ENCODE measurements at places on chromosomes 1 and 21.

DNA sequence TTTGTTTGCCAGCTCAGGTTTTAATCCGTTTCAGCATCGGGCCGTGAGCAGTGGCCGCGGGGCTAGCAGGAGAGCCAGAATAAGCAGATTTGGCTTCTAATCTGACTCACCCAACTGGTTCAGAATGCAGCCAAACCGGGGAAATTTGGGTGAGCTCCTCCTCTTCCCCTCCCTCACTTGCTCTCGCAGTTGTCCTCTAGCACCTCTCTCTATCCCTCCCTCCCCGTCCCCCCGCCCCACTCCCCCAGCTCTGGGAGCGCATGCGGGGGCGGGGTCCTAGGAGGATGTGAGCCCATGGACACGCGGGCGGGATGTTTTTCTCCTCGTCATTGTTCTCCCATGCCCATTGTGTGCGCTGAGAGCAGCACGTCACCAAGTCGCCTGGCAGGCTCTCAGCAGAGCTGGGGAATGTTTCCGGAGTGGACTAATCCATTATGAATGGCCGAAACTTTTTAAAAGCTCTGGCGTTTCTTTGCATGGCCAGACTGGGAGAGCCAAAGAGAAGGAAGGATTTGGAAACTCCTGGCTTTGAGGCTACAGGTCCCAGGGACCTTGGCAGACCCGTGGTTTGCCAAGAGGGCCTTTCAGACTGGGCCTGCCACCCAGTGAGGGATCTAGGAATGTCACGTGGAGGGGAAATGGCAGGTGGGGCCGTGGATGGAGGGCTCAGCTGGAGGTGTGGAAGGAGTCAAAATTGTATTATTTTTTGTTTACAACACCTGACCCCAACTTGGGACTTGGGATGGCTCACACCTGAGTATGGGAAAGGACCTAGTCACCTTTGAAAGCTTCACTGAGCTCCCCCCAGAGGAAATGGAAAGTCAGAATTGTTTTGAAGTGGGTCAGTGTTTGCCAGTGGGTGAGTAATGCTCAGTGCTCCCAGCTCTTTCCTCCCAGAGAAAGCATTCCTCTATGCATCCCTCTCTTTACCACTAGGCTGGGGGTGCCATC, 39.2 kb downstream of the CDK18 start:
- peak; percentile 69 for DNase-seq

DNA sequence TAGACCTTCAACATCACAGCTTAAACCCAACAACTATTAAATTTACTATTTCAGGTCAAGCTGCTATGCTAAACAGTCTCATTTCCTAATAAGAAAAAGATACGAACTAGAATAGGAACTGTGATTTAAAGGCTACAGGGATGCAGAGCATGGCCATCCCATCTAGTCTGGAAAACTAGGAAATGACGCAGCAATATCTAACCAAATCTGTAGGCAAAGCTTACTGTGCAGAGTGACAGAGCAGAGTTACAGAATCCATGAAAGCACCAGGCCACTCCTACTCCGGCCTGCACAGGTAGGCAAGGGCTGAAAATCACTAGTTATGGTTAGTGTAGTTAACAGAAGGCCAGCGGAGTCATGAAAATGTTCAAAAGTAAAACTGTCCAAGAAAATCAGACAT, 2.1 kb downstream of the HLCS start:
- DNase-seq = no peak

DNA sequence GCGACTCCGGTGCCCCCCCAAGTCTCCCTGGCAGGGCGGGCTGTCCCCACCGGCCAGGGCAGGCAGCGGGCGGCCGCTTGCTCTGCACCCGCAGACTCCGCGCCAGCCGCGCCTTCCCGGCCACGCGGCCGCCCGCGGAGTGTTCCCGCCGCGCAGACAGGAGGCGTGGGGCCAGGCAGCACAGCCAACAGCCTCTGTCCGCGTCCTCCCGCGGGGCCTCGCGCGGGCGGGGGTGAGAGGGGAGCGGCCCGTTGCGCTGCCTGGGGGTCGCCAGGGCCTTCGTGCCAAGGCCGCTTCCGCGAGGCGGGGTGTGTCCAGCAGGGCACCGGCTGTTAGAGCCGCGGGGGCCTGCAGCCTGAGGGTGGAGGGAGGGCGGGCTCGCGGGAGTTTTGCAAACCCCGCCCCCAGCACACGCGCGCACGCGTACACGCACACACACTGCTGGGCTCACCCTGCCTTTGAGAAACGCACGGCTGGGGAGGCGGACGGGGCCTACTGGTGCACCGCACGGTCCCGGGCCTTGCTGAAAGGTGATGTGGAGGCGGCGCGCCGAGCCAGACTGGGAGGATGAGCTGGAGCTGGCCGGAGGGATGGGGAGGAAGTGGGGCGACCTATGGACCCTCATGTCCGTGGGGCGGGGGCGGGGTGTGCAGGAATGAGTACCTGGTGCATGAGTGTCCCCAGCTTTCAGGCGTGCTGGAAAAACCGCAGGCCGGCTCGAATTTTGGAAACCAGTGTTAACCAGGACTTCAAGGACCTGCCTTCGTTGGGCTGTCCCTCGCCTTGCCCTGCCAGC, 41.5 kb downstream of the KIAA1614 start:
- DNase-seq = peak; percentile 40

DNA sequence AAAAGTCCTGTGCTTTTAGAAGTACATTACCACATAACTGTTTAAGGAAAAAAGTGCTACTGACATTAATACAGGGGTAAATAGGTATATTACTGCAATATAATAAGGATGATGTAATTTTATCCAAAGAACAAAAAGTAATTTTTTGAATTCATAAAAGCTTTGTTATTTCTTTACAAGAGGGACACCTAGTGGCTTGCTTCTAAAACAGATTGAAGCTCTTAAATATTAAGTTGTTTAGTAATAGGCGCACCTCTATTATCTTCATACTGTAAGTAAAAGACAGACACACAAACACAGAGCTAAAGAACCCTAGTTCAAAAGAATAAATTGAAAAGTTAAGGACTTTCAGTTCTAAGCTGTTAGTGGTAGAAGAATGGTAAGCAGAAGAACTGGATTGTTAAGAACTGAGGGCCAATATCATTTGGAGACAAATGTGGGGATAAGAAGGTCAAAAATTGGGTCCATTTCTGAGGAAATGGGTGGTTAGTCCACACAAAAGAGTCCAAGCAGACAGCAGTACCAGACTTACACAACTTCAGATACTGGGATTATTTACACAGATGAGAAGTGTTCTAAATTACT, 15.4 kb downstream of the ZNHIT6 start:
- DNase-seq = no peak

DNA sequence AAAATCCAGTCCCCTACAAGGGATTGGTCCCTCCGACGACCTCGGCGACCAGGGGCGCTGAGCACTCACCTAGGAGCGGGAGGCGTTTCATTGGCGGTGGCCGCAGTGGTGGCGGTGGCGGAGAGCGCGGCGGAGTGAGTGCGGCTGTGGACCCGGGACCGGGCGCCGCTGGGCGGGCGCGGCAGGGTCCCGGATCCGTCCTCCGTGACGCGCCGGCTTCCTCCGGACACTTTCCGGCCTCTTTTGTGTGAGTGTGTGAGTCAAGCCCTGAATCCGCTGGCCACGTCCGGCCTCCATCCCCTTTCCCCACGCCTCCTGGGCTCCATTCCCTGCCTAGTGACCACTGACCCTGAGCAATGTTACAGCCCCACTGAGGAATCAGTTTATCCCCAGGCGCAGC, at the start of gene ADGRL4:
Gene ADGRL4, minus strand, starts transcription at position 167 of the 400 bp plus-strand sequence. Its CDS starts 76 bp downstream, at position 91.
- no peak for DNase-seq

DNA sequence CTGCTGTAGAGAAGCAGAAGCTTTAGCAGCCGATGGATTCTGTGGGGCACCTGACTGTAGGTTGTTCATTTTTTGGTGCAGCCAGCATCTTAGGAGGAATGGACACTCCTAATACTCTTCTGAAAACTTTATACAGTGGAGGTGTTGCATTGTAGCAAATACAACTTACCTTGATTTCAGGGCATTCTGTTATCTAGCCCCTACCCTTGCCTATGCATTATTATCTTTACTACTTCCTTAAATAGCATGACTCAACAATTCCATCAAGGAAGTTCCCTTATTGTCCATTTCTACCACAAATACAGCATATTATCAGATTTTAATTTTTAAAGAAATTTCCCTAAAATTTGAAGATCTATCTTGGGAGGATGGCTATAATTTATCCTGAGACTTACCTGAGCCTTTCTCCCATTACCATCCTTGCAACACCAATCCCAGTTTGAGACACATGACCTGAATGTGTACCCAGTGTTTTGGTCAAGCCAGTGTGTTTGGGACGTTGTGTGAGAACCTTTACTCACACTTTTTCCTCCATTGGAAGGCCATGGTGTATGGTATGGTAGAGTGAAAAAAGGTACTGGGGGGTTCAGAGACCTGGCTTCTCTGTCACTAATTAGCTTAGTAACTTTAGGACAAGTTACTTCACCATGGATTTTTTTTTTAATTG, 9.2 kb downstream of the POU2F1 start:
- DNase-seq = no peak

DNA sequence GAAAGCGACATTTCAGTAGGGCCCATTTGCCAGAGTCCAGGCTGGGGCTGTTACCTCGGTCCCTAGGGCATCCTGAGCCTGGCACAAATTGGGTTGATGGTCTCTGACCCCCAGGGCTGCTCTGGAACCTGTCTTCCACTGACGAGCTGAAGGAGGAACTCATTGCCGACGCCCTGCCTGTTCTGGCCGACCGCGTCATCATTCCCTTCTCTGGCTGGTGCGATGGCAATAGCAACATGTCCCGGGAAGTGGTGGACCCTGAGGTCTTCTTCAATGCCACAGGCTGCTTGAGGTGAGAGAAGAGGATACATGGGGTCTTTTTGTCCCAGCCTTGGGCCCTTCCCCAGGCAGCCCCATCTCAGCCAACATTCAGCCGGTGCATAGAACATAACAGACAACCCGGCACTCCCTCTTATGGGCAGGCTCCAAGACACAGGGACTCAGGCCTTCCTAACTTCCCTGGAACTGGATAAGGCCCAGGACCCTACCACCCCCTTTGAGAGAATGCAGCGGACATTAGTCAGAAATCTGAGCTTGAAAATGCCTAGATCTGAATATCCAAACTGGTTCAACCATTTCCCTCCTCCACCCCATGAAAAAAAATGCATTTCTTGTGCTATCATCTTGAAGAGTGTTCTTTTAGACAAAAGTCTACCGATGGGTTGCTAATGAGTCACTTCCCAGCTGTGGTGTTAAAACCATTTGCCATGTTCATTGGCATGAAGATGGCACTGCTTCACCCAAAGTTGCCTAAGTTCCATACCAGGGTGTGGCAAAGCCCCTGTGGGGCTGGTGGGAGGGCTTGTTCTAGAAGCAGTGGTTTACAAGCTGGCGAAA, 35.4 kb downstream of the PKP1 start:
- no peak for DNase-seq

DNA sequence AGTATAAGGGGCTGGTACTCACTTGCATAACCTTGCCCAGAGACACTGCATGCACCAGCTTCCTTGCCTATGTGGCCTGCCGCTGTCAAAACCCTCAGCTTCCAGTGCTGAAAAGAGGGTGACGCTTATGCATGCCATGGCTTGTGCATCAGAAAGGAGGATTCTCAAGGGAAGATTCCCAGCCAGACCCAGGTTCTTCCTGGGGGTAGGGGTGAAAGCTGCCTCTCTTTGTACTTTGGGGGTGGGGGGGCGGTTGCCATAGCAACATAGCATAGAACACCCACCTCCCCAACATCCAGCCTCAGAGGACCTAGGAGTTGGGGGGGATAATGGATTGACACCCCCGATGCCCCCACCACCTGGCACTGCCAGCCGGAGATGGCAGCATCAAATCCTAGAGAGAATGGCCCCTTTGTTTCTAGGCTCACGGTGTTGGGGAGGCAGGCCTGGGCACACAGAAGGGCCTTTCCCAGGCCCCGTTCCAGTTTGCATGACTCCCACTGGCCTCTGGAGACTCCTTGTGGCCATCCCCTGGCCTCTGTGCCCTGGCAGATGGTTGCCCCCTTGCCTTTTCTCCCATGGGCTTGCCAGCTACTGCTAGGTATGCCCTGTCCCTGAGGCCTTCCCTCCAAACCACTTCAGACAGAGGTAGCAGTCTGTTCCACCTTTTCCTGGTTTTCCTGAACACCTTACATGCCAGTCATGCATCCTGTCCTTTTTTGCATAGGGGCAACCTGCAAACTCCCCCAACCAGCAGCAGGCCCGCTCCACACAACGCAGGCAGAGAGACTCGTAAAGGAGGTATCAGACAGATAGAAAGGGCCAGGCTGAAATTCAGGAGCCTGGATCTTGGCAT, 44.6 kb downstream of the RHBG start:
- peak; percentile 74 for DNase-seq

DNA sequence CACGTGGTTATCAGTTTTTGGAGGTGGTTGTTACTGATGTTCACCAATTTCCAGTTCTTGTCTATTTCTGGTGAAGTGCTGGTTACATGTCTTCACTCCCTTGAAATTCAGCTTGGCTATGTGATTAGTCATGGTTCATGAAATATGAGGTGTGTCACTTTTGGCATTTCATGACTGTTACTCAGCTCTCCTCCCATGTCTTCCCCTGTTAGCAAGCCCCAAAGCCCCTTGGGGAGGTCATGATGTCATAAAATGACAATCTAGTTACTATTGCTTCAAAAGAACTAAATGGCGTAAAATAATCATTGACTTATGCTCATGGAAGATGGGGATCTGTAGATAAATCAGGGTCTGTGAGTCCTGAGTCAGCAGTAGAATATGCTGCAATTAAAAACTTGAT, 425.1 kb downstream of the SETD4 start:
- no peak for DNase-seq

- no peak for DNase-seq
These were observed 1536.8 kb downstream of the KCNT2 start for GRCh38 chr1:195071461-195071860.

GRCh38 chr1:33140153-33141149, 41.4 kb downstream of the TRIM62 start:
- DNase-seq = no peak

DNA sequence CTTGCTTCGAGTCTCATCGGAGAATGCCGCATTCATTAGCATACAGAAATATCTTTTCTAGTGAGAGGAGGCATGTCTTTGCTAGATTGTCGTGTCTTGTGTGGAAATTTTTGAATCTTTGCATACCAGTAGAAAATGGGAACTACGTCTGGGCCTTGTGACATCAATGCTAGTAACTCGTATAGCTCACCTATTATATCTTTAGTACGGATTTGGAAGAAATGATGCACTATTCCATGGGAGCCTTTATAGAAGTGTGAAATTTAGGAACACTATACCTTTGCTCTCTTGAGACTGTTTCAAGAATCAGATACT, 835 bp downstream of the UHMK1 start:
- no peak for DNase-seq

GRCh38 chr1:234719454-234720251, 109.7 kb upstream of the IRF2BP2 start:
- DNase-seq = no peak

- DNase-seq = no peak
These were observed 28.8 kb downstream of the SAMD13 start for GRCh38 chr1:84330125-84330984.

- DNase-seq = no peak
These were observed 61.2 kb downstream of the SYT6 start for GRCh38 chr1:114092186-114093062.

- no peak for DNase-seq
These were observed 93.8 kb upstream of the CCDC190 start for GRCh38 chr1:162954824-162955223.

- no peak for DNase-seq
These were observed 36.8 kb downstream of the RAP1A start for GRCh38 chr1:111656086-111657017.
